ENCODE measurements at places on chromosomes 3 and 15.

GRCh38 chr15:74735305-74735704 lies 10.0 kb upstream of the CYP1A1 start:
- DNase-seq: no peak

DNA sequence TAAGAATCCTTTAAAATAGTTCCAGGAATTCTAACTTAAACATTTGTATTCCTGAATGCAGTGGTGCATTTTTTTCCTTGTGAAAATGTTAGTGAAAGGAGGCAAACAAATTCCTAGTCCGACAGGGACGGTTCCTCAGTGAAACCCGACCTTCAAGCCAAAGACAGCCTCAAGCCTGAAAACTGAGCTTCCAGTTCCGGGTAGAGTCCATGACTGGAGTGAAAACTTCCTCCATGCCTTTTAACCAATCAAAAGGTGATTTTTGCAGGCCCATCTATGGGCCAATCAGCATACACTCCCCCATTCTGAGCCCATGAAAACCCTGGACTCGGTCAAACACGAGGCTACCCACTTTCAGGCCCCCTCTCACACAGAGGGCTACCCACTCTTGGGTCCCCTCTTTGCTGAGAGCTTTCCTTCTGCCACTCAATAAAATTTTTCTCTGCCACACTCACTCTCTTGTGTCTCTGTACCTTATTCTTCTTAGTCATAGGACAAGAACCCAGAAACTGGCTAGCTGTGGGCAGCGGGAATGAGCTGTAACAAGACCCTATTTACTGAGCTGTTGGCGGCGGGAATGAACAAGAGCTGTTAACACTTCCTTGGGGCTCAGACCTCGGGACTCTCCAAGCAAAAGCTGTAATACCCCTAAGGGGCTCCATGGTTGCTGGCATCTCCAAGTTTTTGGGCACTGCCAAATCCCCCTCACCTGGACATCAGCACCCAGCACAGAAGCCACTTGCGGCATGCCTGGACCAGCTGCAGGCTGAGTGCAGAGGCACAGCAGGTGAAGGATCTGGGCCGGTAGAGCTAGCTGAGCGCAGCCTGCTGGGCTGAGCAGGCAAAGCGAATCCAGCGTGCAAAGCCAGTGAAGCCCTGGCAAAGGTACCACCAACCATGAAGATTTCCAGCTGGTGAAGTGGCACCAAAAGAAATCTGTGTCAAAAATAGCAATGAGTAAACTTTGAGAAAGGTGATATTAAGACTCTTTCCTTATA lies 598.8 kb downstream of the MCTP2 start:
- no peak for DNase-seq

GRCh38 chr3:119529883-119530282 lies 29.5 kb downstream of the CD80 start:
- DNase-seq: no peak

DNA sequence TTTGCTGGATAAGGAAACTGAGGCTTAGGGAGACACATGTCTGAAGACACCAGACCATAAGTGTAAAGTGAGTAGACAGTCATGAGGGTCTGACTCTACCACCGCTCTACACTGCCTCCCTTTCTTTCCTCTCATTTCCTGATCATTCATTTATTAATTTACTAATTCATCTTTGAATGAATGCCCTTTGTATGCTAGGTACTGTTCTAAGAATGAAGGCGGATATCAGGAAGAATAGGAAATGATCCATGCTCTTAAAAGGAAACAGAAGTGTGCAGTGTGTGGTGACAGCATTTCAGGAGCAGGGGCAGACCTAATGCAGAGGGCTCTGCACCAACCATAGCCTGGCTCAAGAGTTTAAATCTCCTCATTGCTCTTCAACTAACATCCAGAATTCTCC lies 31.8 kb upstream of the PSMD6 start:
- DNase-seq: no peak

- DNase-seq: no peak
Measured at GRCh38 chr15:40925863-40926658, 3.1 kb upstream of the DLL4 start.

DNA sequence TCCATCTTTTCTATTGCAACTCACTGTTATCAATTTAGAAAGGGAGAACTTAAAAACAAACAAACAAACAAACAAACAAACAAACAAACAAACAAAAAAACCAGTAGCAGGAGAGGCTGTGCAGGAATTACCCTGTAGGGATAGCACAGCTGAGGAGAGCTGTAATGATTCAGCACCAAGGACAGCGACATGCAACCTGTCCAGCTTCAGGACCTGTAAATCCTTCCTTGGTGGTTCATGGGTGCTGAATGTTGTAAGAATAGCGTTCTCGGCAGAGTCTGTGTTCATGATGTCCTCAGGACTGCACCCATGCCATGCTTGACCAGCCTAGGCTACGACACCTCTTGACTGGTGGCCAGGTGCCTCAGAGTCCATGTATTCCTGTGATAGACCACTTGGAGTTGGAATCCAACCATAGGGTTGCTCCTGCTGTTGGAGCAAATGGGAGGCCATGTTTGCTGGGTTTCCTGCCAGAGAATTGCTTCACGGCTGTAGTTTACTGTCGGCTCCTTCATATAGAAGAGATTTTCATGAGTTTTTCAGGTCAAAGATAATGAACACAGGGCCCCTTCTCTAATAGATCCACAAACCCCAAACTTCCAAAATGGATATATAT lies 65.9 kb downstream of the CACNA2D3 start:
- no peak for DNase-seq

DNA sequence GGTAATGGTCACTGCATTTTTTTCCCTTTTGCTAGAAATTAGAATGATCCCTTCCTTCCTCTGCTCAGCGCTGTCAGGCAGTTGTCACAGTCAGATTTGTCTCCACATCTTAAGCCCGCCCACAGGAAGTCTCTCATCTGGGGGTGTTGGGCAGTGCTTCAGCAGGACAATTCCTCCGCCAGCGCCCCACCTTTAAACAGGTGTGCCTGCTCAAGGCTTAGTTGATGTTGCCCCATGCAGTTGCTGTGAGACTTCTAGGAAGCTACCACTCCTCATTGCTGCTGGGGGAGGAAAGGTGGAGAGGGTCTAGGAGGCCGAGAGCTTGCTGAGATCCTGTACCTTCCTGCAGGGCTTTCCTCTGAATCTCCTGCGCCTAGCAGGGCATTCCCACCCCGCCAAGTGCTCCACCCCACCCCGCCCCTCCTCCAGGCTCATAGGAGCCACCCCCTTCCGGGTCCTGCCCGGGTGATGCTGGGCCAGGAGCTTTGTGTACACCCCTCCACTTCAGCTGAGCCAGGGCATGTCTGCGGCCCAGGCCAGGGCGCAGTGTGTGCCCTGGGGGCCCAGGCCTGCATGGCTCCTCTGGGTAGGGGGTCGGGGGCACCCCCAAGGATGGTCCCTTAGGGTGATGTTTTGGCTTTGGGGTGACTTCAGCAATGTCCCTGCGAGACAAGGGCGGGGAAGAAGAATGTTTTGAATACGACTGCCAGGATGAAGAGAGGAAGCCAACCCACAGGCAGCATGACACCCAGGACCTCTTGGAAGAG lies 68.7 kb downstream of the TRAK1 start:
- peak; percentile 12 for DNase-seq

- no peak for DNase-seq
Measured at GRCh38 chr3:38648659-38649499, 608 bp downstream of the SCN5A start.

GRCh38 chr15:68045289-68046265 lies 8.5 kb upstream of the PIAS1 start:
- no peak for DNase-seq

DNA sequence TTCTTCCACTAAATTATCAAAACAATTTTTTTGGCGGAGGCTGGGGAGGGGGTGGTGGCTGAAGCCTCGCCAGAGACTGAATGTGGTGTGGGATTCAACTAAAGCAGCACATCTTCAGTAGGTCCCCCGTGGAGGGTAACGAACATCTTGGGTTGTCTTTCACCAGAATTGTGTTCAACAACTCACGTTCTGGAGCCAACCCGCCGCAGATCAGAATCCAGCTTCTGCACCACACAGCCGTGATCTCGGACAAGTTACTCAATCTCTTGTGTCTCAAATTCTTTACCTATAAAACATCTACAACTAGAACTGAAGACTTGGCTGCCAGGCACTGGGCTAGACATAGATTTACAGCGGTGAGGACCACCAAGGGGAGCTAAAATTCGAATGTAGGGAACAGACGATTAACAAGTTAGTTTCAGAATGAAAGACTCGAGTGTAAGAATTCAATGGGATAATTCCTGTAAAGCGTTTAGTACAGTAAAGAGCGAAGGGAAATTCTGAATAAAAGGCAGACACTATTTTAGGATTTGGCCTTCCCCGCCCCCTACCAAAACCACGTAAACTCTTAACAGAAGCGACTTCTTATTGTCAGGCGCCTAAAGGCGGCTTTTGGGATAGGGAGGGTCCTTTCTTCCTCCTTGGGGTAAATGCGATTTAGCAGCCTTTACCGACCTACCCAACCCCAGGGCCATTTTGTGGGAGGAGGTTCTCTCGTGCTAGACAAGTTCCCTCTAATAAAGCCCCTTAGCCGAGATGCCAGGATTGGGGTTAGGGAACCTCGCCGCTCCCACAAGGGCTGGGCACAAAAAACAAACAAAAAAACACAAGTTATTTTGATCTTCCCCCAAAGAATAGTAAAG lies 697 bp upstream of the RAB5A start:
- DNase-seq: no peak
